ENCODE measurements at places on chromosomes 7 and 10.

DNA sequence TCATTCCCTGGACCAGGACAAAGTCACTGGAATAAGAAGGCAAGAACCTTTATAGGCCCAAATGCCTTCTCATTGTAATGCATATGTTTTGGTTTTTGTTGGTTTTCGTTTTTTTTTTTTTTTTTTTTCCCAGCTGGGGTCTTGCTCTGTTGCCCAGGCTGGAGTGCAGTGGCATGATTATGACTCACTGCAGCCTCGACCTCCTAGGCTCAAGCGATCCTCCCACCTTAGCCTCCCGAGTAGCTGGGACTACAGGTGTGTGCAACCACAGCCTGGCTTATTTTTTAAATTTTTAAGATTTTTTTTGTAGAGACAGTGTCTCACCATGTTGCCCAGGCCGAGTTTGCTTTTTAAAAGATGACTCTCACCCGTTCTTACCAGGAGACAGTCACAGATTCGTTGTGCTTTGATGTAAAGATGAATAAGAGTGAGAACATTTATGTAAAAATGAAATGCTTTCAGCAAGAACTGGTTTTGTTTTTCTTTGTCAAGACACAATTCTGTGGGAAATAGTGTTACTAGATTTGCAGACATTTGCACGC, 7.6 kb downstream of the IQCE start:
- DNase-seq: no peak

DNA sequence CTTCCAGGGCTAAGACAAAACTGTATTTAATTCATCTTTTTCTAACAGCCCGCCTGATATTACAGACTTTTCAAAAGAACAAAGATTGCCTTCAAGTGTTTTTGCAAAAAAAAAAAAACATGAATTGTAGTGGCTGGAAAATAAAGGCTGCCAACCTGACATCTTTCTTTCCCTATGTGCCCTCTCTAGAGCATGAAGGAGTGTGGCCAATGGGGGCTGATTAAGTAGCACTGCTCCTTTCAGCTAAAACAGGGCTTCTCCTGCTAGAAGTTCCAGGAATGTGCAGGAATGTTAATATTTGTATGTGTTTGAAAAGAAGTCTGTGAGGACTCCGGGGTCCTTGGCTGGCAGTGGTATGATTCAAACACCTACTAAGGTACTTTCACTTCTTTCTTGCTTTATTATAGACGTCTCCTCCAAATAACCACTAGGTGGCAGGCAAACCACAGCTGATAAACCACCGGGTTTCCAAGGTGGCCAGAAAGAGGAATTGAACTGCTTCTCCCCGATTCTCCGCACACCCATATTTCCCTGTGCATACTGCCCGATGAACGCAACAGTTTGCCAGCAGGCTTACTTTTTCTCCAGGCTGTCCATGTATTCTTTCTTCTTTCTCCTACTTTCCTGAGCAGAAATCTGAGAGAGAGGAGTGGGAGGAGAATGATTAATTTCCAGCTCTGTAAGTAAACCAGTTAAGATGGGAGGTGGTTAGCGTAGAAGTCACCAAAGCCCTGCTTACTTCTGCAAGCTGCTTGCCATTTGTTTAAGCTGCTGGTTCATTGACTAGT, 56.8 kb upstream of the DGKI start:
- peak; percentile 28 for DNase-seq

DNA sequence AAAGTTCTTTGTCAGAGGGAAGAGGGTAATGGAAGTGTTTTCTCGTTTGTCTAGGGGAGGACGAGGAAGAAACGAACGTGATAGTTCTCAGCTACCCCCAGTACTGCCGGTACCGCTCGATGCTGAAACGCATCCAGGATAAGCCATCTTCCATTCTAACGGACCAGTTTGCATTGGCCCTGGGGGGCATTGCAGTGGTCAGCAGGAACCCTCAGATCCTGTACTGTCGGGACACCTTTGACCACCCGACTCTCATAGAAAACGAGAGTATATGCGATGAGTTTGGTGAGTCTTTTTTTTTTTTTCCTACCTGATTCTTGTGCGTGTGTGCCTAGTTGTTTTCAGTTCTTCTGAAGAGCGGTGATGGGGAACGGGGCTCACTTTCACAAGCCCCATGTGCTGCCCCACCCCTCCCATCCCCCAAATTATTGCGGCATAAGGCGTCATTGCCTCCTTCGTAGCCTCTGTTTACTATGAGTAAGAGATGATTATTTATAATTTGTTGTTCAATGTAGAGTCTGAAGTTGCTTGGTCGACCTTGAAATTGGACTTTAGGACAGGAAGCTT, 98.6 kb downstream of the ARID5B start:
- no peak for DNase-seq

GRCh38 chr10:73865459-73866442, 8.6 kb downstream of the CAMK2G start:
- no peak for DNase-seq

DNA sequence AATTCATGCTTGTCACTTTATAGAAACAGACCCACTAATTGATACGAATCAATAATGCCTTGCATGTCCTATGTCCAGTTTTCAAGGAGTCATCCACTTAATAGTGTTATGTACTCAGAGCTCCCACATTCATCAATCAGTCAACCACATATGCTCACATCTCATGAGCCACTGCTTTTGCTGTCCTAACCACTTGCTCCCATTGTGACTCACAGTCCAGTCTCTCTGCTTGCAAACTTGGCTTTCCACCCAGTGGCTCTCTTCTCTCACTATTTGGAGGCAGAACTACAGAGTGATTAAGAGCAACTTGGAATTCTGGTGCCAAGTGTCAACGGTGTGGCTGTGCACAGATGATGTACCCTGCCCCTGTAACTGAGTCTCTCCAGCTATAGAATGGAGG, 166.0 kb downstream of the SNX13 start:
- peak; percentile 12 for DNase-seq

GRCh38 chr7:22865602-22865960, 42.9 kb upstream of the TOMM7 start:
- DNase-seq: no peak

GRCh38 chr7:27802999-27803398, 63.0 kb downstream of the TAX1BP1 start:
- no peak for DNase-seq

- no peak for DNase-seq
Measured at GRCh38 chr7:39664585-39664984, 41.2 kb downstream of the RALA start.

DNA sequence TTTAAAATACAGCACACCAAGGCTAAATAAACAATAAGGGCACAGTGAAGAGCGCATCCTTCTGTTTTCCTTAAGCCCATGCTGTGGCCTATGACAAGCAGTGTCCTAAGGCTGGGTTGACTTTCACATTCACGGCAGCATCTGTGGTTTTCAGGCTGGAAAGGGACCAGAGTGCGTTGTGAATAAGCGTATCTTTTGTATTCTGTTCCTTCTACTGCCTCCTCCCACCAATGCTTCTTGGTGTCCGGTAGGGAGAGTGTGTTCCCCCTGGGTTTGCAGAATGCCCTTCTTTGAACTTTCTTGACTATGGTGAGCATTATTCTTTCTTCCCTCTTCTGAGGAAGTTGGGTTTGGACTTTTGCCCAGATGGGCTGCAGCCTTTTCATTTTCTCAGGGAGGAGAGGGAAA, 73.6 kb downstream of the ABCA13 start:
- DNase-seq: no peak

Measured in fibroblast of skin of left biceps (primary cell).